Suprapubic skin (tissue), 4 donors: ENCODE measurements at places on chromosomes 16 and 17. TPM values are rescaled to one million over a fixed set of nuclear protein-coding genes. Genes with fewer than 3 reads are reported as not detected.

STH gene
- total RNA-seq = not detected

NPIPB2 gene
- total RNA-seq = 11.7 TPM

KRTAP9-2 gene
- total RNA-seq = not detected

NPIPA3 gene
- total RNA-seq = not detected

ANKRD40CL gene
- total RNA-seq = not detected

CMTM2 gene
- not detected for total RNA-seq
